ENCODE measurements at places on chromosomes 11 and 22. TPM values are rescaled to one million over a fixed set of nuclear protein-coding genes. Genes with fewer than 3 reads are reported as not detected.

Gene KCNJ11
- total RNA-seq: 23.5 TPM

- DNase-seq: no peak
These were observed 20.4 kb upstream of the LRRC55 start for GRCh38 chr11:57161351-57161750.

Gene KLHDC7B
- not detected for total RNA-seq

- no peak for DNase-seq
These were observed 241.7 kb downstream of the MIAT start for GRCh38 chr22:26898946-26899605.

Gene CCDC179
- total RNA-seq: not detected

Gene KCNK4
- not detected for total RNA-seq

Gene TUB
- 21.4 TPM for total RNA-seq

Gene XKR3
- not detected for total RNA-seq

GRCh38 chr22:29914991-29915533 is 32.1 kb downstream of the MTMR3 start:
- DNase-seq: no peak
